ENCODE measurements at places on chromosomes 5 and 9.

DNA sequence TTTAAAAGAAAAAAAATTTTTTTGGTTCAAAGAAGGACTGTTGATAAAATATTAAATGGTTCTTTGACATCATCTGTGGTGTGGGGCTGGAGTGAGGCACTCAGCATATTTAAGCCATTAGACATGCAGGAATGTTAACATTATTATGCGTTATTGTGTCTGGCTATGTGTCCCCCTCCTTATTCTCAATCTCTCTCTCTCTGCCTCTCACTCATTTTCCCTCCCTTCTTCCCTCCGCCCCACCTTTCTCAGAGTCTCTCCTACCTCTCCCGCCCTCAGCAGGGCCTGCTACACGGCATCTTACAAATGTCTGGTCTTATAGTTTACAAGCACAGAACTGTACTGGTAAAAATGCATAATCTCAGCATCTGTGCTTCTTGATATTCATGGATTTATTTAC, 287.8 kb upstream of the TMEM161B start:
- DNase-seq, result no peak

- DNase-seq, result no peak
Measured at GRCh38 chr9:16866587-16866986, 3.9 kb downstream of the BNC2 start.

GRCh38 chr5:125668884-125669283, 754.3 kb upstream of the GRAMD2B start:
- no peak for DNase-seq

GRCh38 chr9:125486152-125486508, 220.9 kb downstream of the MAPKAP1 start:
- no peak for DNase-seq

GRCh38 chr9:121863955-121864354, 212.5 kb downstream of the DAB2IP start:
- no peak for DNase-seq

DNA sequence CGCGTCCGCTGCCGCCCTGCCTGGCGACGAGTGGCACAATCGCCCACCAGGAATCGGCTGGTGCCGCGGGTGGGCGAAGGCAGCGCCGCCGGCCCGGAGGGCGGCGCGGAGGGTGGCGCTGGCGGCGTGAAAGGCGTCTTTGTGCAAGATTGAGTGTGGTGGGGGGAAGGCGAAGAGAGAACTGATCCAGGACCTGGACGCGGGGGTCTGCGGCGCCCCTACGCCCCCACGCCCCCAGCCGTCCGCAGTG, 4.6 kb upstream of the RGMB start:
- no peak for DNase-seq

DNA sequence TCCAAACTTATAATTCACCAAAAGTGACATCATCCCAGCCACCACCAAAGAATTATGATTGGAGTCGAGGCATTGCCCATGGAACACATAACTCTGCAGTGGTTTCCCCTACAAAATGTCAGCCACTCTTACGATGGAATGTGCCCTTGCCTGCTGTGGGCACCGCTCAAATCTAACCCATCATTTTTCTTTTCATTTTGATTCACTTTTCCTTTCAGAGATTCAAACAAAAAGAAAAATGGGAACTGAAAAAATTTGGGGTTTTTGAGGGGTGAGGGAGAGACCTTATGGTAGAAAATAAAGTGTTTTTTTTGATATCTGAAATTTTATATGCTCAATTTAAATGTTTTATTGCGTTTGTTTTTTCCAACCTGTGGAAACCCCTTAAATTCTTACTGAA, 28.1 kb downstream of the SMARCA2 start:
- DNase-seq, result no peak

GRCh38 chr9:11142965-11143738, 530.4 kb upstream of the PTPRD start:
- no peak for DNase-seq

- no peak for DNase-seq
Measured at GRCh38 chr5:37730896-37731455, 108.9 kb downstream of the GDNF start.

DNA sequence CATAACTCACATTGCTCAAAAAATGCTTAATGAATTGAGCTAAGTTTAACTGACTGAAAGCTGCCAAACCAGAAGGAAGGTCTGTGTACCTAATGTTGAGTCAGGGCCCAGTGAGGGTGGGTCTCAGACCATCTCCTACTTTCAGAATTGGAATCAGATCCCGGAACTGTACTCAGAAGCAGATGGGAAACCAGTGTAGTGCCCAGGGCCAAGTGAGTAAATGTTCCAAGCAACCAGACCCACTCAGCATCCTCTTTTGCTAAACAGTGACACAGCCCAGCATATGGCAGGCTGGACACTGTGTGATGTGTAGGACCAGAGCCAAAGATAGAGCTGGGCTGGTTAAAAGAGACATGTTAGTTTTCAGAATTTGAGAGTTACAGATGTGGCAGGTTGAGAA, 94.1 kb downstream of the PLCXD3 start:
- DNase-seq, result no peak

- DNase-seq, result no peak
Measured at GRCh38 chr9:136670576-136671253, 8.0 kb downstream of the EGFL7 start.

DNA sequence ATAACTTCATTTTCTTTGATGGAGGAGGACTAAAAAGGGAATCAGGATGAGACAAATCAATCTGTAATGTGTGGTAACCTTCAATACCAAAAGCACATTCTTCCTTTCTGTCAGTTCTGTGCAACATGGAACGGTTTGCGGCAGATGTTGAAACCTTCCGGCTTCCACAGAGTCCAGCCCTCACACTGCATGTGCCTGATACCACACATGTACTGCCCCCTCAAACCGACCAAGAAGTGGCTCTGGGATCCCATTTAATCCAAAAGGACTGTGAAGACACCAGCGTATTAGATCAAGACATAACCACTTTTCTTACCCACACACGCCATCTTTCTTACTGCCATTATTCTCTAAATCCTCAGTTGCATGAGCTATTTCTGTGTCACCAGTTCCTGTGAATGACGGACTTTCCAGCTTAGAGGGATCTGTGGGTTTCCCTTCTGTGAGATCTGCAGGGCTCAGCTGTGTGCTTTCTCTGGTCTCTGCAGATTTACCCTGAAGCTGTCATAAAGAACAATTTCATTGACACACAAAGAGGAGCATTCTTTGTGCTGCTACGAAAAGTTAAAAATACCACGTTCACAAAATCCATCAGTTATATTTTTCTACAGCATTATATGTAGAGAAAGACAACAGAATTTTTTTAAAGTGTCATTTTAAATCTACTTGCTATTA, 25.8 kb downstream of the NSUN2 start:
- no peak for DNase-seq

DNA sequence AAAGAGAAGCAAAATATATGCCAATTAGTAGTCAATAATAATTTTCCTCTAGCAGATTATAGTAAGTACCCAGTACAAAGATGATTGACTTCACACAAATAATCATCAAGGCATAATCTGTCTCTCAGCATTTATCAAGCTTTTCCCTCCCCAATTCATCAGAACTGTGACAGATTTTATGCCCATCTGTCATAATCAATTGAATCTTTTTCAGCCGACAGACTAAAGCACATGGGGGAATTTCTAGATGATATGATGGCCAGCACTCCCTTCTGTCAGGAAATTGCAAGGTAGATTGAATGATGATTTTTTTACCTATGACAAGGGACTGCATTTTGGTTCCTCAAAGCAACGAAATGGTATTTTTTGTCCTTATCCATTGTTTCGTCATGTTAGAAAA, 227.1 kb upstream of the CYLC2 start:
- no peak for DNase-seq
